Activated CD8-positive, alpha-beta memory T cell treated with anti-CD3 and anti-CD28 coated beads for 1 hour (primary cell): ENCODE measurements at places on chromosomes 2 and 18.

DNA sequence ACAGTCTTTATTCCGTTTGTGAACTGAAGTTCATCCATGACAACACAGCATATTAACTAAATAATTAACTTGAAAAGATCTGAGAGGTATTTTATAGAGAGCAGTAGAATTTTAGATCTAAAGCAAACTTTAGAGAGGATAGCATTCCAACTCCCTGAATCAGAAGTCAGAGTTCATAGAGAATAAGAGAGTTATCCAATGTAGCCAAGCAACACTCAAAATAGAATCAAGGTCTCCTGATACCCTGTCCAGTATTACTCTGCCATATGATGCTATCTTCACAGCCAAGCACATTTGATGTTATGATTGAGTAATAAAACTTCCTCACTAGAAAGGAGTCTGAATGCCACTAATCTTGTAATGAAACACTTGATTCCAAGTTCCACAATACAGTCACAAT, 55.5 kb downstream of the RIT2 start:
- no peak for DNase-seq

- DNase-seq = no peak
These were observed 21.2 kb downstream of the SMAD4 start for GRCh38 chr18:51051105-51051712.

GRCh38 chr2:64165706-64166105, 21.5 kb upstream of the PELI1 start:
- DNase-seq = no peak

DNA sequence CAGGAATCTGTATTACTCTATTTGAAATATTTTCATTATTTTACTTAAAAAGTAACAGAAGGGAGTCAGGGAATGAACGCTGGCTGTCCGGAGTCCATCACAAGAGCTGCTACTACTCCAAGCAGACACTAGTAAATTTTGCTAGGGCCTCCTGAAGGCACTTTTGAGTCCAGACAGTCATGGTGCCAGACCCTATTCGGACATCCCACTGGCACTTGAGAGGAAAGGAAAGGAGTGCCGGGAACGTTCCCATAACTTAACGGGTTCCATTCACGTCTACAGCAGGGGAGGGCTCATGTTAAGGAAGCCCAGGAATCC, 563 bp upstream of the GMCL1 start:
- no peak for DNase-seq

DNA sequence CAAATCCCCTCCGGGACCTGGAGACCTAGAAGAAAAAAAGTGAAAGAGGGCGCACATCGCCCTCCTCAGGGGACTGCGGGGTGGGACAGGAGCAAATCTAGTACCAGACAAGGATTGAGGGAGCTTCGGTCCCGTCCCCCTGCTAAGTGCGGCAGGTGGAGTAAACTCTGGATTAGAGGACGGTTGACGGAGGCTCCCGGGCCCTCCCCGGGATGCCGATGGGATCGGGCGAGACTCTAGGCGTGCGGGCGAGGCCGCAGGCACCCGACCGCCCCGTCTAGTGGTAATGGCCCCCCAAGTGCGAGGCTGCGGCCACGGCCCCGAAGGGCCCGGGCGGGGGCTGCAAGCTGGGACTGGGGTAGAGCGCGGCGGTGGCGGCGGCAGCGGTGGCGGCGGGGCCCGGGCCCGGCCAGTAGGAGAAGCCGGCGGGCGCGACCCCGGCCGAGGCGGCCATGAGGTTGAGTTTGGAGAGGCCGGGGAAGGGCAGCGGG, 3.5 kb downstream of the FEV start:
- no peak for DNase-seq

DNA sequence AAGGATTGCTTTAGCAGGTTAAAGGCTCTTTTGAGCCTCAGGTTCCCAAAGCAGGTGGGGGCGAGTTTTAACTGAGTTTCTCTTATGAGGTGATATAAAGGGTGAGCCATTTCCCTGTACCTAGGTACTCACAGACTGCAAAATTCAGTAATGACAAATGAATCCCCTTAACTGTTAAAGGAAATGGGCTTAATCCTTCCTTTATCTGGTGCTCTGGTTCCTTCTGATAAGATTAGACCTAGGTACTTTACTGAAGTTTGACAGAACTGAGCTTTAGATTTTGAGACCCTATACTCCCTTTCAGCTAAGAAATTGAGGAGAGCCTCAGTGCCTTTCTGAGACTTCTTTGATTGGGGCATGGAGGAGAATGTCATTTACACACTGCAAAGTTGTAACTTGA, 42.6 kb downstream of the STK17B start:
- DNase-seq = no peak

DNA sequence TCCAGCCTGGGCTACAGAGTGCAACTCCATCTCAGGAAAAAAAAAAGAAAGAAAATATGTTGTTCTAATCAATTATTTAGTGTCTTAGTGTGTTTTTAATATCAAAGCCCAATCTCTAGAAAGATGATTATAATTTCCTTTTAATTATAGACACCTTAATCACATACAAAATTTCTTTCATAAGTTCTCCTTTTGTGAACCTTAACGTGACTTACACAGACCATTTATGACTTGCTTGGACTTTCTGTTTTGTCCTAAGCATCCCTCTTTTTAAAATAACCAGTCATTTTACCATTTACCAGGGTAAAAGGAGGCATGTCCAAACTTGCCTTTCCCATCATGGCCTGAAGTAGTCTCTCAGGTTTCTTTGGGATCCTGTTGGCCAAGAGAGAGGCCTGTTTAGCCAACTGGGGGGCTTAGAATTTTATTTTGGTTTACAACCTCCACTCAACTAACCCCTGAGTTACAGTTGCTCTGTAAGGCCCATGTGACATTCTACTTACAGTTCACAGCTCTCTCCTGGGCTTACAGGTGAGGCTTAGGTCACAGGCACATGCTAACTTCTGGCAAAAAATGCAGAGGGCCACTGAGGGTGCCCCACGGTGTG, 23.9 kb upstream of the GPR155 start:
- DNase-seq = no peak

- no peak for DNase-seq
These were observed 58.7 kb upstream of the B3GNT2 start for GRCh38 chr2:62136956-62137830.

DNA sequence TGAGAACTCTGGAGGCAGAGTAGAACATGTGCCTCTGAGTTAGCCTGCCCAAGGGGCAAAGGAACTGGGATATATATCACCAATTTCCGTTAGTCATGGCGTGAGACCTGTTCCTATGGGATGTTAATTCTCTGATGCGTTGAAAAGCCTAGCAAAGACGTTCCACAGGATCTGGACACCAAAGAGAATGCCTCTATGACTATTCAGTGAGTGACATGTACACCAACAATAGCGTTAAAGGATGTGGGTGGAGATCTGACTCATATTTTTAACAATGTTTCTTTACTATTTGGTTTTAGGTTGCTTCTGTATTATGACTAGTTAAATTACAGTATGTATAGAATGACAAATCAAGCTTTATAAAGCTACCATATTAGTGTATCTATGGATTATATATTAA, 320.9 kb upstream of the MC4R start:
- DNase-seq = no peak

- DNase-seq = no peak
These were observed 59.0 kb downstream of the SMAD7 start for GRCh38 chr18:48891721-48892120.

GRCh38 chr2:42765686-42766085, 1.8 kb upstream of the OXER1 start:
- no peak for DNase-seq

DNA sequence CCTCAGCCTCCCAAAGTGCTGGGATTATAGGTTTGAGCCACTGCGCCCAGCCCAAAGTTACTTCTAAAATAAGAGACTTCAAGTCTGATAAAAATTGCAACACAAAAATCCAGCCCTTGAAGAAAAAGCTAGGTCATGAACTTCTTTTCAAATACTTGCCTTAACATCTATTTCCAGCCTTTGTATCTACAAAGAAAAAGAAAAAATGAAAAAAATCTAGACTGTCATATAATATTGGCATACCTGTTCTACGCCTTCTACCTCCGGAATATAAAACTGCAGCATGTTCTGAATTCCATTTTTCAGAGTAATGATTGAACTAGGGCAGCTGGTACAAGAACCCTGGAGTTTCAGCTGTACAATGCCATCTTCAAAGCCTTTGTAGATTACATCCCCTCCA, 13.1 kb upstream of the GFPT1 start:
- DNase-seq = no peak

DNA sequence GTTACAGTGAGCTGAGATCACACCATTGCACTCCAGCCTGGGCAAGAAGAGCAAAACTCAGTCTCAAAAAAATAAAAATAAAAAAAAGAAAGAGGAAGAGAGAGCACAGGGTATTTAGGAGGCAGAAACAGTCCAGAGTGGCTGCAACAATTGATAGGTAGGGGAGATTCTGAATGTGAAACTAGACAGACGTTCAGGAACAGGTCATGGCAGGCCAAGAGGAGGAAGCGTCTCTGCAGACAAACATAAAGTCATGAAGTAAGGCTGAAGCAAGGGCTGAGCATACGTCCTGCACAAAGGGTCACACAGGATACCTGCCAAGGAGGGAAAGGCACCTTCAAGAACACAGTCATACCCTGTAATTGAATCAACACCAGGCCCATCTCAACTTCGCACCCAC, 64.1 kb upstream of the ZNF532 start:
- DNase-seq = no peak

DNA sequence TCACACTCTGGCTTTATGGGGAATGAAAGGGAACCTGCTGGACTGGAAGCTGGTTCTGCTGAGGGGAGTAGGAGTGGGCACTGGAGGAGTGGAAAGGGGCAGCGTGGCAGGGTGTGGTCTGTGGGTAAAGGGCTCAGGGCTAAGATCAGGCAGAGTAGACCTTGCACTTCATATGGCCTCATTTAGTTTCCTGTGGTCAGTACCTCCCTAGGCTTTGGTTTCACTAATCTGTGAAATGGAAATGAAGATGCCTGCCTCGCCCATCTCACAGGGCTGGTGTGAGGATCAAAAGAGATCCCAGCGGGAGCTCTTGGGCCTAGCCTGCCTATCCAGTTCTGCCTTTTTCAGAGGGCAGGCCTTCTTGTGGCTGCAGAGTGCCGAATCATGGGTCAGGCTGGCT, 208.7 kb downstream of the LOXHD1 start:
- DNase-seq = no peak

GRCh38 chr2:71558300-71559051, 105.1 kb downstream of the DYSF start:
- no peak for DNase-seq

DNA sequence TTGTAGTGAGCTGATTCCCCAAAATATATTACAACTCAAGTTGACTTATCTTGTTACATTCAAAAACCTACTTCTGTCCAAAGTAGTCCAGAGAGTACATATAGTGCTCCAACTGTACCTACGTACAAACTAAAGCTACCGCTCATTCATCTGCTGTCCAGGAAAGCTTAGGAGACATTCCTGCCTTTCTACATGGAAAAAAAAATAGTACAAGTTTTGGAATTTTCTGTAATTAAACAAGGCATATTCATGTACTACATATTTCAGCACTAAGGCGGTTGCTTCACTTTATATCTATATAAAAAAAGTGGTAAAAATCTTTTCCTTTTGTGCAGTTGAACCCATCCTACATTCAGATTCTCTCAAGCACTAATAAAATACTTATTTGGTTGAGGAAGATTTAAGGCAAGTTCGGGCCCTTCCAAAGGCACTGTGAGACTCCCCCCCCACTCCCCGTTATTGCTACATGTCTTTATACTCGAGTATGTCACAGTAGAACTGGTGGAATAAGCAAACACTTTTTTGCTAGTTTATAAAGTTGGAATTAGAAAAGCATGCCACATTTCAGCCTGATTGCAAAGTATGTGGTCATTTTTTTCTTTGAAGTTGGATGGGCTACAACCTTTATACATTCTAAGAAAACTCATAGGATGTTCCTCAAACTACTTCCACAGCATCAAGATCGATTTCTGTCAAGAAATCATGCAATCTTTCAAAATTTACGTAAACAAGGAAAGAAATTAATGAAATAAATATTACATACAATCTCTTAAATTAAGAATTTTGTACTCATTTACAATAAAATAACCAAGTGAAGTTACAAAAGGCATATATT, 3.7 kb downstream of the ZFP36L2 start:
- DNase-seq = no peak

GRCh38 chr18:26956863-26957262, 91.4 kb upstream of the AQP4 start:
- no peak for DNase-seq

- no peak for DNase-seq
These were observed 60.3 kb downstream of the LONRF2 start for GRCh38 chr2:100262046-100262445.

DNA sequence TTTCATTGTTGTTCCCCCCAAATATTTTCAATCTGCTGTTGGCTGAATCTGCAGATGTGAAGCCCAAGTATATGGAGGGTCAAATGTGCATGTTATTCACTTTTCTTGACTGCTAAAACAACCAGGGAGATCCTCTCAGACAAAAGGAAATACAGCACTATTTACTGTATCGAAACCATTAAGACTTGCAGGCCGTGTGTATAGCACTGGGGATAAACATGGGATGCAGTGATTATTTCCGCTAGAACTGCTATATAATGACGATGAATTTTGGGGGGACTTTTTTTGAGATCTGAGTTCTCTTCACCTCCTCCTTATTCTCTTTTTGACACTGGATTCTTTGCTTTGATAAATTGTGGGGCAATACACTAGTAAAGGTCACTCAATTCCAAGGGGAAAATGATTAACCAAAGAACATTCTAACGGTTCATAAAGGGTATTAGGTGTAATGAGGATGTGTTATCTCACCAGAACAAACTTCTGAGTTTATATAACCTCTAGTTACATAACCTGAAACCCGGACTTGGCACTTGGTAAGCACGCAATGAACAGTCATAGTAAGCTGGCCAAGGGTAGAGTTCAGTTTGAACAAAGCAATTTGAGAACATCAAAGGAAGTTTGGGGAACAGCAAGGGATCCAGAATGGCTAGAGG, 3.5 kb upstream of the UGT1A1 start:
- no peak for DNase-seq

DNA sequence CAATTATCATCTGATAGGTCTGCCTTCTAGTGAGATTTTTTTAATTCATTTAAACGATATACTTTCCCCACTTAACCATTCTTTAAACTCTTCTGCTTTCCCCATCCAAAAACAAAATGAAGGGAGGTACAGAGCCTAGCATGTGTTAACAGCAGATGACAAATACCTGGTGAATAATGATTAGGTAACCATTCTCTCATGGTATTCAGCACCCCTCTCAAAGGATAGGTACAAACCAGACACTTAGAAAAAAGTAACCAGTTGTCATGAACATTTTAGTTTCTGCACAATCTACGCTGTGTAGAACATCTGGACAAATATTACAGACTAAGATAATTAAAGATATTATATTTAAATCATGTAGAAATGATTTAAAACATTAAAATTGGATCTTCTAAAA, 56.3 kb downstream of the DNAH7 start:
- DNase-seq = no peak

GRCh38 chr2:24317491-24317920, 42.8 kb downstream of the ITSN2 start:
- DNase-seq = no peak

- DNase-seq = no peak
These were observed 453 bp downstream of the KCNJ3 start for GRCh38 chr2:154698721-154699574.

DNA sequence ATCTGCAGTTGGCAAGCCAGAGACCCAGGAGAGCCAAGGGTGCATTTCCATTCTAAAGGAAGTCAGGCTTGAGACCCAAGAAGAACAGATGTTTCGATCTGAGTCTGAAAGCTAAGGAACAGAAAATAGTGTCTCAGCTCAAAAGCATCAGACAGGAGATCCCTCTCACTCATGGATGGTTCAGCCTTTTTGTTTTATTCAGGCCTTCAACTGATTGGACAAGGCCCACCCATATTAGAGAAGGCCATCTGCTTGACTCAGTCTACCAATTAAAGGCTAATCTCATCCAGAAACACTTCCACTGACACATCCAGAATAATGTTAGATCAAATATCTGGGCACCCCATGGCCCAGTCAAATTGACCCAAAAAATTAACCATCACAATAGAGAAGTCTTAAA, 255.0 kb downstream of the TXNL1 start:
- DNase-seq = no peak
